ENCODE measurements at places on chromosomes 4 and X.
A peak's percentile ranks its signal among the peaks of the same experiment; 100 is the strongest.

DNA sequence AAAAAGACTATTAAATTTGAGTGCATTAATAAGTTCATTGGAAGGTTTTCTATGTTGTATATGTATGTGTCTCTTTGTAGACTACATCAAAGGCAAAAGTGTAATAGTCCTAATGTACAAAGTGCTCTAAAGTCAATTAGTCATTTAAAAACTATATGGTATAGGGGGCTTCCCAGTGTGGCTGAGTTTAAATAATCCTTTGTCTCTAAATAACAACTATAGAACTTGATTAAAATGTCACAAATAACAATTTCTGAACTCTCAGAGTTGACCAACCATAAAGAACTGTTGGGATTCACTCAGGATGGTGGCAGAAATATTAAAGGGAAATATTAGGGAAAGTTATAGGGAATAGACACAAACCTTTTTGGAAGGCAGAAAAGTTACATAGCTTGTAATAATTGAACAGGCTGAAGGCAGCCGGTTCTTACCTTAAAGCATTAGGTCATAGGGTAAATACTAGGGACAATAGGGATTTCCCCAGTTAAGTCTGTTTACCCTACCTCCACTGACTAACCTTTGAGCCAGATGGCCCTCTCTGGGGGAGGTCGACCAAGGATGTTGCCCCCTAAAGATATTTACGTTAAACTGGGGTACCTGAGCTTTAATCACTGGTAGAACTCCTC is 1054.2 kb downstream of the ARAP2 start:
- no peak for DNase-seq

GRCh38 chr4:148893095-148893494 is 450.9 kb upstream of the NR3C2 start:
- DNase-seq = no peak

DNA sequence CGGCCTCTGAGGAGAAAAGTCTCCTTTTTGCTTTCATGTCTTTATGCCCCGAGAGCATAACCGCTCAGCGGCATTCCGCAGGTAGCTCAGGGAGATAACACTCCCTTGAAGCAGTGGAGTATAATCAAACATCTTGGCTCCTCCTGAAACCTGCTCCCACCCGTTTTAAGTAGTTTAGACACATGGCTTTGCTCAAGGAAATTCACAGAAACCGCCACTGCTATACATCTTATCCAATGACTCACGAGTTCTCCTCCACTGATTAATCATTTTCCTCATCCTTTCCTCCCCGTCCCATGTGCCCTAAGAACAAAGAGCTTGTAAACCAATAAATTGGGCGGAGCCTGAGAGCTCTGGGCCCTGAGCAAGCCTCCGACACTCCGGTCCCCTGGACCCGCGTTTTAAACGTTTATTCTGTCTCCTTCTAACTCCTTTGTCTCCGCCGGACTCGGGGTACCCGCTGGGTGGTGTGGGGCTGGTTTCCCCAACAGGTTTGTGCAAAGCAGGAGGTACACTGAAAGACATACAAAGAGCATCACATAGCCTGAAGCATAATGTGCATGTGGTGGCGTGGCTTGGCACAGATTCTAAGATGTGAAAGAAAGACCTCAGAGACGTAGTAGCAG is 401.2 kb downstream of the TLL1 start:
- DNase-seq = no peak

GRCh38 chr4:8403173-8403753 is 37.3 kb downstream of the ACOX3 start:
- peak; percentile 48 for DNase-seq

GRCh38 chrX:123610915-123611314 is 121.9 kb downstream of the THOC2 start:
- no peak for DNase-seq
